ENCODE measurements at places on chromosomes 5 and 9.

- no peak for DNase-seq
These were observed 3.8 kb upstream of the EXOC3 start for GRCh38 chr5:439181-439580.

DNA sequence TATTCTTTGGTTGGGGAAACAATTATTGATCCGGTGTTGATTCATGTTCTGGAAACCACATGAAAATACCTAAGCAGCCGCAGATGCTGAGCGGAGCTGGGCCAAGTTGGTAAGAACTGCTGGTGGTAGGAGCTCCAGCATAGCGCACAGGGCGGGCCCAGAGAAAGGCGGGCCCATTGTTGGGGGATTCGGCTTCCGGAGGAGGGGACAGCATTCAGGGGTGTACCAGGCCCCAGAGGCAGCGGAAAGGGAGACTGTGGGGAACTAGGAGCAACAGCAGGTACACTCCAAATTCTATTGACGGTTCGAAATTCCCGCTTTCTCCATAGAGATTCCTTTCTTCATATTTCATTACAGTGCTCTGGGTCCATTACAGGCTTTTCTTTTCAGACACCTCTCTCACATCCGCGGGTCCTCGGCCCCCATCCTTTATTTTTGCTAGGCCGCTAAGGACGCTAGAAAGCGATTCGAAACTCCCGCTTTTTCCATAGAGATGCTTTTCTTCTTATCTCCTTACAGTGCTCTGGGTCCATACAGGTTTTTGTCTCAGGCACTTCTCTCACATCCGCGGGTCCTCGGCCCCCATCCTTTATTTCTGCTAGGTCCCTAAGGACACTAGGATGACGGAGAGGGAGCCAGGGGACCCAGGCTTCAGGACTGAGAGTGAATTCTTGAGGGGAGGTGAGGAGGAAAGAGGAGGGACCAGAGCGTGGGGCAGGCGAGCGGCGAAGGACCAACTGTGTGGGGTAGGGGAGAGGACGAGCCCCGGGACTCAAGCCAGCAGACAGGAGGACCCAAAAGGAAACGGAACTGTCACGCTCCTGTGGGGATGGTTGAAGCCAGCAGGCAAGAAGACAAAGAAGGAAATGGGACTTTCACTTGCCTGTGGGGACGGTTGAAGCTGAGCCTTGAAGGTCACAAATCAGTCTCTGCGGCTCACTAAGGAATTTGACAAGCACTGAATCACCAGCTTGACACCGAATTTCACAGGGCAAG lies at the start of gene CCDC152:
CCDC152 (plus strand) TSS at position 213 of the 996 bp plus-strand sequence. CDS start 2,304 bp downstream, outside the sequence.
- DNase-seq = no peak

DNA sequence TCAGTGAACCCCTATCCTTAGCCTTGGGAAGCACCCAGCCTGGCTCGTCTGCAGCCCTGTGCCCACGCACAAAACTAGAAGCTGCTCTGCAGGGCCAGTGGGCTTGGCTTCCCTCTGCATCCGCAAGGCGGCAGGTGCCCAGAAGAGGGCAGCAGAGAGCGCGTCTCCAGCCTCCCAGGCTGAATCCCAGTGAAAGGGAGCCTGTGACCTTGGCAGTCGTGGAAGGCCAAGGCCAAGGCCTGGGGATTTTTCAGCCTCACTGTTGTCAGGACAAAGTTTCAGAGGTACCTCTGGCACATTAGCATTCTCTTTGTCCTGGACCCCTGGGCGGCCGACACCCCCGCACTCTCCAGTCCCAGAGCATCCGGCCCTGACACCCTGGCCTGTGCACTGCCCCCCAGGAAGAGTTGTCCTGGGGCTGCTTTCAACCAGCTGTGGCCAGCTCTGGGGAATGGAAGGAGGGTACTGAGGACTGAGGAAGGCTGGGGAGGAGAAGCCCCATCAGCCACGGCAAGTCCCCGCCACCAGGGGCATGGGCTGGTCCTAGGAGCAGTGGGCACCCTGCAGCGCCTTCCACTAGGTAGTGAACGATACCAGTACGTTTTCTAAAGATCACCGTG lies 63.6 kb upstream of the IL17B start:
- DNase-seq = peak; percentile 63

DNA sequence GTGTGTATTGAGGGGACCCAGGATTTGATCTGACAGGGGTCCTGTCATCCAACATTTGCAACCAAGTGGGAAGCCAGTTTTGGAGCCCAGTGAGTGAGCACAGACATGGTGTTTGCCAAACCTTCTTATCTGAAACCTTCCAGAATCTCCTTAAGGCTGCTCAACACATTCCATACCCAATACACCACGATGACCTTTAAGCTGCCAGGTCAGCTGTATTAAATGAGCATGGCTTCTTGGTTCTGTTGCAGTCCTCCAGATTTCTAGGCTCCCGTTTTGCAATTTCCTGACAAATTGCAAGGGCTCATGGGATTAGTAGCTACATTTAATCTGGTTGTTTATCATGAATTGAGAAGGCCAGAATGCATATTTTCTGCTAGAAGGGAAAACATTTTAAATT lies 124.2 kb upstream of the ATP10B start:
- DNase-seq = no peak

DNA sequence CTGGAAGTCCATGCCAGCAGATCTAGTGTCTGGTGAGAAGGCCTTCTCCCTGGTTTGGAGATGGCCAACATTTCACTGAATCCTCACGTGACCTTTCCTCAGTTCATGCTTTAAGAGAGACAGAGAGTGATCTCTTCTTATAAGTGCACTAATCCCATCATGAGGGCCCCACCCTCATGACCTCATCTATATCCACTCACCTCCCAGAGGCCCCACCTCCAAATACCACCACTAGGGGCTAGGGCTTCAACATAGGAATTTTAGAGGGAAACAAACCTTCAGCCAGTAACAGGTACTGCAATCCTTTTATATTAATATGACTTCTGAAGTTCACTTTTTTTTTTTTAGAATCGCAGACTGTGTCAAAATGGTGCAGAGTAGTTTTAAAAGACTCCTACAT lies 496.9 kb upstream of the ADAMTS16 start:
- no peak for DNase-seq

- no peak for DNase-seq
These were observed 252.3 kb downstream of the PBX3 start for GRCh38 chr9:125999504-125999881.

GRCh38 chr9:36194326-36195000 lies 3.7 kb downstream of the CLTA start:
- no peak for DNase-seq

DNA sequence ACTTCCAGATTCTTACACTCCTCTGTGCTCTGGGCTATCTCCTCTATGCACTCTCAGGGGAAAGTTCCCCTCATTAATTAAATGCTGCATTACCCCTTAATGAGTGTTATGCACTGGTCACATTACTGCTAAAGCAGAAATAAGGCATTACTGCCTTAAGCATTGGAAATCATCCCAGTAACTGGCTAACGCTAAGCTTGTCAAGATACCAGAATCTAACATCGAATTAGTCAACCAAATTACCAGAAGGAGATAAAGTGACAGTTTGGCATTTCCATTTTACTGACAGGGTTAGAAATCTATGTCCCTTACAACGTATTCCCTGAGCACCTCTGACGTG lies 69.5 kb upstream of the FAM169A start:
- no peak for DNase-seq

GRCh38 chr9:99365233-99365980 lies 143.3 kb downstream of the SEC61B start:
- DNase-seq = no peak

GRCh38 chr5:146860213-146860893 lies 18.2 kb downstream of the PPP2R2B start:
- no peak for DNase-seq

- no peak for DNase-seq
These were observed 1.9 kb downstream of the NR5A1 start for GRCh38 chr9:124505006-124505900.

DNA sequence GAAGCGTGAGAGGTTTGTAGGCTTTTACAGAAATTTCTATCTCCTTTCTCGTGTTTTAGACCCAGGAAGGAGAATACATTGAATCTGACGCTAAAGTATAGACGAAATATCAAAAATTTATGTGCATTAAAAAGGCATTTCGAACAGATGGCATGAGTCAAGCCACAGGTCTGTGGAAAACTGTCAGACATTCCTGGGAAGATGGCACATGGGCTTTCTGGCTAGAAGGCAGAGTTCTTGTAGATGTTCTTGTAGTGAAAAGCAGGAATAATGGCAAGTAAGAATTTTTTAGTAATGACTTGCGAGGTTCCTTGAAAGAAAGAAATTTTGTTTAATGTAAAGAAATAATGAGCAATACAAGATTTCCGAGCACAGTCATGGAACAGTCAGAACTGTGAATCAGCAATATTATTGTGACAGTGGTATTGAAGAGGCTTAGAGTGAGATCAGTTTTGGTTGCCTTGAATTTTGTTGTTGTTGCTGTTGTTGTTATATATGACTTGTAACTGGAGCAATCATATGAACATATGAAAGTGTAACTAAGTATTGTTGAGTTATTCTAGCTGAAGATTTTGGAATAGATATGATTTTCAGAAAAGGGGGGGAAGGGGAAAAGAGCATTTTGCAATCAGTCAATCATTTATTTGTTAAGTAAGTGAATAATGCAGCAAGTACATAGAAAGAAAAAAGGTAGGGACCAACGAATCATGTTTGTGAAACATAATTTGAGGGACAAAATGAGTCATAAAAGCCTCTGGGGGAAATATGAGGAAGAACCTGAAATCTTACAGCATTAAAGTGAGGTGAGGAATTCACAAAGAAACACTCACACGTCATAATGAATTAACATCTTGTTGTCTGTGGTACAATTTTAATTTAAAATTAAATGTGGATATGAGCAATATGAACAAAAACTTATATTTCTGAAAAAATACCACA lies 339.0 kb upstream of the CTNND2 start:
- no peak for DNase-seq

GRCh38 chr9:112132356-112132755 lies 42.7 kb downstream of the SUSD1 start:
- no peak for DNase-seq

GRCh38 chr9:14107977-14108376 lies 206.0 kb downstream of the NFIB start:
- DNase-seq = no peak

DNA sequence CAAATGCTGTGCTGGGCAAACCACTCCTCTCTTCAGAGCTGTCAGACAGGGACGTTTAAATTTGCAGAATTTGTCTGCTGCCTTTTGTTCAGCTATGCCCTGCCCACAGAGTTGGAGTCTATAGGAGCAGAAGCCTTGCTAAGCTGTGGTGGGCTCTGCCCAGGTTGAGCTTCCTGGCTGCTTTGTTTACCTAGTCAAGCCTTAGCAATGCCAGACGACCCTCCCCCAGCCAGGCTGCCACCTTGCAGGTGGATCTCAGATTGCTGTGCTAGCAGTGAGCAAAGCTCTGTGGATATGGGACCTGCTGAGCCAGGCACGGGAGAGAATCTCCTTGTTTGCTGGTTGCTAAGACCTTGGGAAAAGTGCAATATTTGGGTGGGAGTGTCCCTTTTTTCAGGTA lies 314.9 kb downstream of the NNT start:
- no peak for DNase-seq

DNA sequence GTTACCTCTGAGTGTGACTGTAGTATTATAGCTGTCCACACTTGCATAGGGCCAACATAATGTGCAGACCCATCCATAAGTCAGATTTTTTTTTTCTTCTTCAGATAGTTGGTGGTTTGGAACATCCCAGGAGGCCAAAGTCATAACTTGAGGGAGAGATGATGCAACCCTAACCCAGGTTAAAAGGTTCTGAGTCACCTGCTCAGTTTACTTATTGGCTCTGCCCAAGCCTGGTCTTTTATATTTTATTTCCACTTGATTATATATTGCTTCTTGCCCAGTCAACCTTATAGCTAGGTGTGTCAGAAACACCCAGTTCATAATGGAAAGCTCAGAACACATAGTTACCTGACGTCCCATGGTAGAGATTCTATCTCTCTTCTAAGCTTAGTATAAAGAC lies 113.1 kb upstream of the PCSK1 start:
- DNase-seq = no peak

- DNase-seq = no peak
These were observed 358.9 kb downstream of the DEPDC1B start for GRCh38 chr5:60340965-60341471.

DNA sequence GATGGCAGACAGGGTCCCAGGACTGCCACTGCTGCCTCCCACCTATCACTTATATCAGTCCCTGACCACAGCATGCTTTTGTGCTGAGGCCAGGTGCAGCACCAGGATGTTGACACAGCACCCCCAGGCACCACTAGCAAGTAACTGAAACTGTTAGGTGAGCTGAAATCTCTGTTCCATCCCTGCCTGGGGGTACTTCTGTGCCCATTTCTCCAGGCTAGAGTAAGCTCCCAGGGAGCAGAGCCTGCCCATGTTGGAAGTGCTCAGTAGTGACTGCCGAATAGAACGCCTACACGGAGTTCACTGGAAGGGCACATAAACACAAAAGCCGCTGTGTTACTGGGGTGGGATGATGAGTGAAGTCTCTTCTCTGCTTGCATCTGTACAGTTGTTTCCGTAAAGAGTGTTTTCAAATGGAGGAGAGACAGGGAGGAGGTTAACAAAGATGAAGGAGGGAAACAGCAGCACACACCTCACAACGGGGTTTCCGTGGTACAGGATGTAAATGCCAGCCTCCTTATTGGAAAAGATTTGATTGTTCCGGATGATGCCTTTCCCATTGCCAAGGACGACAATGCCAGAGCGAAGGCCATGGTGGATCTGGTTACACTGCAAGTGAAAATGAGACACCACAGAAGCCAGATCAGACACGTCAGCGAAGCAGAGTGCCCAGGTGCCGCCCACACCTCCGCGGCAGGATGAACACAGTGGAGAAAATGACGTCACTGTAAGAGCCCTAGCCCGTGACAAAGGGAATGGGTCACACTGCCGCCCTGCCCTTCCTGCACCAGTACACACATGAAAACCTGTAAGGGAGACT lies 43.1 kb downstream of the POLR1E start:
- no peak for DNase-seq

GRCh38 chr5:132134384-132134783 lies 60.8 kb downstream of the CSF2 start:
- no peak for DNase-seq

GRCh38 chr5:162209005-162209605 lies 141.5 kb downstream of the GABRG2 start:
- no peak for DNase-seq

- no peak for DNase-seq
These were observed 212.4 kb downstream of the MAPKAP1 start for GRCh38 chr9:125494653-125494915.

- DNase-seq = no peak
These were observed 207.1 kb downstream of the VPS13A start for GRCh38 chr9:77384406-77384805.

- DNase-seq = no peak
These were observed 7.3 kb upstream of the FOXB2 start for GRCh38 chr9:77011973-77012821.

DNA sequence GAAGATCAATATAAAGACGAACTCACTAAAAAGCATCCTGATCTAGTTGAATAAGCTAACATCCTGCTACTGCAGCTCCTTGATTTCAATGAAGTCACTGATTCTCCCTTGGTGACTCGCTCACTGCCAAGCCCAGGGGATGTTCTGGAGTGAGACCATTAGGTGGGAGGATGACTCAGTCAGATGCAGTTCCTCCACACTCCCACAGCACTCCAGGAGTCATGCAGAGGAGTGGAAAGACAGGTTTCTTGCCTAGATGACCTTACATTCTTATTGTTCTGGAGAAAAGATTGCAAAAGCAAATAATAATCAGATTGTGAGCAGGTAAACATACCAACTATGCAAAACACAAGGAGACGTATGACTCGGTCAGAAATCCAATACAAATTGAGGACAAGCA lies 15.3 kb downstream of the GCNT4 start:
- DNase-seq = no peak
